ENCODE measurements at places on chromosomes 16 and 17. TPM values are rescaled to one million over a fixed set of nuclear protein-coding genes. Genes with fewer than 3 reads are reported as not detected.

CHST4 gene
- not detected for total RNA-seq

GAA gene
- 10.3 TPM for total RNA-seq

CHAD gene
- total RNA-seq: not detected

CHST6 gene
- total RNA-seq: 0.96 TPM

LHX1 gene
- total RNA-seq: 1.6 TPM

MYBBP1A gene
- total RNA-seq: 28.1 TPM

KRTAP1-1 gene
- not detected for total RNA-seq

SEZ6L2 gene
- total RNA-seq: 4.9 TPM

GFAP gene
- not detected for total RNA-seq

TMEM238L gene
- not detected for total RNA-seq

MLLT6 gene
- total RNA-seq: 13.9 TPM

TMEM204 gene
- not detected for total RNA-seq

ZNF267 gene
- total RNA-seq: 12.6 TPM

ST6GALNAC1 gene
- not detected for total RNA-seq

HSD3B7 gene
- 16.3 TPM for total RNA-seq

CORO1A gene
- total RNA-seq: 3.4 TPM

OTOA gene
- total RNA-seq: not detected

KRTAP17-1 gene
- not detected for total RNA-seq

CBX8 gene
- total RNA-seq: 3.8 TPM

ATPAF2 gene
- 14.0 TPM for total RNA-seq

SLC5A2 gene
- 0.10 TPM for total RNA-seq

ZNF385C gene
- not detected for total RNA-seq

MT1A gene
- 3.4 TPM for total RNA-seq

ACSM2A gene
- not detected for total RNA-seq

GCGR gene
- total RNA-seq: not detected

MYH2 gene
- total RNA-seq: not detected

PLXDC1 gene
- total RNA-seq: 1.4 TPM

TEKT5 gene
- total RNA-seq: not detected

LPO gene
- total RNA-seq: not detected

ODAD4 gene
- 1.9 TPM for total RNA-seq

KRT27 gene
- not detected for total RNA-seq
